Small intestine (tissue), 16 donors: ENCODE measurements at places on chromosomes 3 and 15. TPM values are rescaled to one million over a fixed set of nuclear protein-coding genes. Genes with fewer than 3 reads are reported as not detected.

DNA sequence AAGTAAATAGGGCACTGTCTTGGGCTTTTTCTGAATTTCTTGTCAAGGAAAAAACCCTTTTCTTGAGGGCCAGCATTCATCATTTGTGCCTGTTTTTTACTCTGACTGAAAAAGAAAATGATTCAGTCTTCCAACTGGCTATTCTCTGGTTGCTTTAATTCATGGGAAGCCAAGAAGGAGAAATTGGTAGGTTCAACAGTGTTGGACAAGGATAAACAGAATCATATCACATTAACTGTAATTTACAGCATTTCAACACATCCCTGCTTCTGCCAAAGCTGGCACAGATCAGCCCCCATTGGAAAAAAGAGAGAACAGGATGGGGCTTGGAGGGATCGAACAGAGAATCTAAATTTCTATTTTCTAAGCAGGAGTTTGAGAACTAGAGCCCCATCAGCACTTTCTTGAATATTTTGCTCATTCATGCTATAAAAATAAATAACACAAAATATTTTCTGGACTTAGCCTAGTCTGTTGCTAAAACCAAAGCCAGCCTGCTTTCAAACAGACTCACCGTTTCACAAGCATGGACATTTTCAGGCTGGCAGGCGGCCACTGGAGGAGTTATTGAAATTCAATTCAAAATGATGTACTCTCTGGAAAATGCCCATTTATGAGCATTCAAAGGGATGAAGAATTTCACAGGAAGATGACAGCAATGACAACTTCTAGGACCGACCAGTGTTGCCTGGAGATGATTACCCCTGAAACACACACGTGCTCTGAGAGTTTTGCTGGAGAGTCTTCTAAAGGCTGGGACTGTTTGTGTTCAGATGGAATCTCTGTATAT is 181.2 kb downstream of the WNT5A start:
- no peak for DNase-seq

- DNase-seq = no peak
These were observed 392.2 kb downstream of the KCNH8 start for GRCh38 chr3:19540464-19540863.

DNA sequence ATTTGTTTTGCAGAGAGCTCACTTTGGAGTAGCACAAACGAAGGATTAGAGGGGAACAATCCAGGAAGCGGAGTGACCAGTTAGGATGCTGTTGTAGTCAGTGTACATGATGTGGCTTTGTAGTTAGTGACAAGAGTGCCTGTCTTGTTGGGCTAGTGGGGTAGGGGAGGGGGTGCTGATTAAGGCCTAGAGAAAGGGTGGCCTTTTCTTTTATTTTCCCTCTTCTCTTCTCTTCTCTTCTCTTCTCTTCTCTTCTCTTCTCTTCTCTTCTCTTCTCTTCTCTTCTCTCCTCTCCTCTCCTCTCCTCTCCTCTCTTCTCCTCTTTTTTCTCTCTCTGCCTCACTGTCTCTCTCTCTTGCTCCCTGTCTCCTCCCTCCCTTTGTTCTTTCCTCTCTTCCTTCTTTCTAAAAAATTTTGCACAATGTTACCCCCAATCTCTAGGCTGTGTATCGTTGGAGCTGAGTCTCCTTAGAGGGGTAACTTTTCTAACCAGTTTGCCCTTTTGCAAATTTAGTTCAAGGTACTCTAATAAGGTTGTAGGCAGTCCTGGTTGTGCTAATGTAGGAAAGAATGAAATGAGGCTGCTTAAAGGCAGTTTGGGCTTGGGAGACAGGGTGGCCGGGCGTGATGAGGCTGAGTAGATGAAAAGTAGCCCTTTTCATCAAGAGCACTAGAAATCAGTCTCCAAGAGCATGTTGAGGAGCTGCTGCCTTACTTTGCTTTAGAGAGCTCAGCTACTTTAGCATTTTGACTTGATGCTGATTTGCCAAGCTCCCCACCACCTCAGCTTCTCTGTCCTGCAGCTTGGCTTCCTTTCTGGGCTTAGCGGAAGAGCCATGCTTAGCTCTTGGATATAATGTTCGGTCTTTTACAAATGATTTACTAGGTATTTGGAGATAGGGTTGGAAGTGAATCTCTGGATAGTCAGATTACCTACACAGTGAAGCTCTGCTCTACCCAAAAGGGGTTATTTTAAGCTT is 58.6 kb downstream of the SV2B start:
- DNase-seq = no peak

DNA sequence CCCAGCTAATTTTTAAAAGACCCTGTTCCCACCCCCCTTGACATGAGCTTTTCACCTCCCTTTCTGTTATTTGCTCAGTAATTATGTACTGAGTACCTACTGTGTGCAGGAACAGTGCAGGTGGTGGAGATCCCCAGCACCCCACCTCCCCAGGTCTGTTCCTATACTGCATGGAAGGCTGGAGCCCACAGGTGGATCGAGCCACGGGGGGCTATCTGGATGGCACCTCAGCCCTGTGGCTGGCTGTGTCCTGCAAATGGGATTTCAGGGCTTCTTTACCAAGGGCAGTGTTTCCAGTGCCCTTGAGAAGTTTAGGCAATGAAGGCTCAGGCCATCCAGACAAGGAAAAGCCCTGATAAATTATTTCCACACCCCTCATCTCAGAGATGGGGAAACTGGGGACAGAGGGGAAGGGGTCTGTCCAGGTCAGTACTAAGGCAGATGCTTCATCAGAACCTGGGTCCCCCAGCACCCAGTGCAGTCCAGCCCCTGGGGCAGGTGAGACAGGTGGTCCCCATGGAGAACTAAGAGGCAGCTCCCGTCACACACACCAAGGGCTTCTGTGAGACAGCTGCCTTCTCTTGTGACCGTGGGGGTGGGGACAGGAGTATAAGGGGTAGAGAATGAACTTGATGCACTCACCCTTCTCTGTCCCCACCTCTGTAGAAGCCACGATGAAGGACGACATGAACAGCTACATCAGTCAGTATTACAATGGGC is 109.6 kb downstream of the ETFA start:
- no peak for DNase-seq

GRCh38 chr3:138594150-138594934 is at the start of gene CEP70:
Gene CEP70 (minus strand): TSS chr3:138594260. CDS start chr3:138572927, 21,333 bp downstream.
- peak; percentile 95 for DNase-seq

DNA sequence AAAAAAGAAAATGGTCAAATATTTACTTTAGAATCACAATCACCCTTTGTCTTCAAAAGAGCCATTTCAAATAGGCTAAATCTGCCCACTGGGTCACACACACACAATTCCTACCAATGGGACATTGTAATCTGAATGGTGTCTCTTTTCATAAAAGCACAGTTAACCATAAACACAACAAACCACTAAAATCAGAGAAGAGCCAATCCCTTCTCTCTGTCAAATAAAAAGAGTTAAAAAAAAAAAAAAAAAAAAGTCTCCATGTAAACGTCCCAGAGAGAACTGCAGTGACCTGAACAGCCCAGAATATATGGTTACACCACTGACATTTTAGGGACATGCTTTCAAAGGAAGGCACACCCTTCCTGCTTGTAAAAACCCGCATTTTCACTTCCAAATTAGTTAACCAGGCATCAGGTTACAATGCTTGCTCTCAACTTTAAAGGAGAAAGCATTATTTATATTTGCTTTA is 63.7 kb downstream of the PRICKLE2 start:
- no peak for DNase-seq

- no peak for DNase-seq
These were observed 3.5 kb upstream of the FYTTD1 start for GRCh38 chr3:197746209-197746608.

Gene CPLX3
- not detected for polyA plus RNA-seq

DNA sequence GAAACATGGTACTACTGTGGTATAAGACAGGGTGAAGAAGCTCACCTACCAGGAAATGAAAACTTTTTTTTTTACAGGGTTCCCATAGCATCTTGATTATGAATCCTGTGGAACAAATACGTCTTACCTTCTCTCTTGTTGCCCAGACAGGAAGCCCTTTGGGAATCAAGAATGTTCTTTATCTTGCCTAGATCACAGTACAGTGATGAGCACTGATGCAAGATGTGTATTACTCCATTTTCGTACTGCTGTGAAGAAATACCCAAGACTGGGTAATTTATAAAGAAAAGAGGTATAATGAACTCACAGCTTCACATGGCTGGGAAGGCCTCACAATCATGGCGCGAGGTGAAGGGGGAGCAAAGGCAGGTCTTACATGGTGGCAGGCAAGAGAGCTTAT is 281.3 kb downstream of the UBE2E2 start:
- no peak for DNase-seq

GRCh38 chr3:119579366-119580066 is at the start of gene ADPRH:
Gene ADPRH (plus strand): TSS chr3:119579492. CDS start chr3:119582170, 2,678 bp downstream.
- peak; percentile 94 for DNase-seq

Gene CCR1
- 1.6 TPM for polyA plus RNA-seq

- DNase-seq = no peak
These were observed 144.7 kb upstream of the TTC14 start for GRCh38 chr3:180457225-180457624.
